Smooth muscle cell of trachea (primary cell): ENCODE measurements at places on chromosomes 6 and 20. TPM values are rescaled to one million over a fixed set of nuclear protein-coding genes. Genes with fewer than 3 reads are reported as not detected.

The PDYN gene
- total RNA-seq: not detected in 2 replicates

The MUC21 gene
- not detected in 2 replicates for total RNA-seq

The GSTA3 gene
- not detected in 2 replicates for total RNA-seq

The F13A1 gene
- total RNA-seq: not detected in 2 replicates
